ENCODE measurements at places on chromosomes 5 and 9.

DNA sequence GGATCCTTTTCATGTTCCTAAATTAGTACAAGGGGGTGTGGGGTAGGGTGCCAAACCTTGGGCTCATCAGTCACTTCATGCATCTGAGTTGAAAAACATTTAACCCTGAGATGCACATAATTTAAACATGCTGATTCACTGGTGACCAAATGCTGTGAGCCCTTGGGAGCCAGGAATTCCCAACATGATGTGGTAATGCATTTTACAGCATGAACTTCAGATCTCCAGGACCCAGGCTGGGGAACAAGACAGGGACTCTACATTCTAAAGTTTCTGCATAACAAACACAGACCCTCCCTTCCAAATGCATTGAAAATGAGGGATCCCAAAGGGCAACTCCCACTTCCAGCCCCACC is 322.2 kb downstream of the NDUFS4 start:
- no peak for DNase-seq

GRCh38 chr9:32566770-32567169 is 6.2 kb downstream of the NDUFB6 start:
- no peak for DNase-seq

- DNase-seq = no peak
Measured at GRCh38 chr5:87116825-87117512, 150.7 kb upstream of the RASA1 start.

GRCh38 chr5:110899566-110900412 is 161.0 kb downstream of the SLC25A46 start:
- no peak for DNase-seq

- DNase-seq = no peak
Measured at GRCh38 chr5:151597749-151598148, 6.6 kb upstream of the FAT2 start.

DNA sequence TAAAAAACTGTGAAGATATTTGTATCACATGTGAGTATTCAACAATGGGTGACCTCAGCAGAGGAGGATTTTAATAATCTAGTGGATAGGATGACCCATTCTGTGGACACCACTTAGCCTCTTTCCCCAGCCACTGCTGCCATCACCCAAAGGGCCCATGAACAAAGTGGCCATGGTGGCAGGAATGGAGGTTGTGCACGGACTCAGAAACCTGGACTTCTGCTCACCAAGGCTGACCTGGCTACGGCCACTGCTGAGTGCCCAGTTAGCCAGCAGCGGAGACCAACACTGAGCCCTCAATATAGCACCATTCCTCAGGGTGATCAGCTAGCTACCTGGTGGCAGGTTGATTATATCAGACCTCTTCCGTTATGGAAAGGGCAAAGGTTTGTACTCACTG is 1410.4 kb upstream of the CDH9 start:
- no peak for DNase-seq

DNA sequence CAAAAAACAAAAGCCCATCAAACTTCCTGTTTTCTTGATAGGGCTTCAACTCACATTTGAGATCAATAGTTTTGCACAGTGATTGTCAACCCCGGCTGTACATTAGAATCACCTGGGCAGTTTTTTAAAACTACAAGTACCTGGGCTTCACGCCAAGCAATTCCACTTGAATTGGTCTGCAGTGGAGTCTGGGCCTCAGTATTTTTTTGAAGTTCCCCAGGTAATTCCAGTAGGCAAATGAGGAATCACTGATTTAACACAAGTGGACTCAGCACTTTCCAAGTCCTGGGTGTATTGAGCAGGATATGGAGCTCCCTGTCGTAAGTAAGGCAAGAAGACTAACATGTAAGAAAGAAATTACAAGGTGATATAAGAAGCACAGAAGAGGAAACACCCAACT is 14.8 kb upstream of the SMIM15 start:
- no peak for DNase-seq

Data from AG20443 (cell line).